ENCODE measurements at places on chromosomes 2 and 18.

DNA sequence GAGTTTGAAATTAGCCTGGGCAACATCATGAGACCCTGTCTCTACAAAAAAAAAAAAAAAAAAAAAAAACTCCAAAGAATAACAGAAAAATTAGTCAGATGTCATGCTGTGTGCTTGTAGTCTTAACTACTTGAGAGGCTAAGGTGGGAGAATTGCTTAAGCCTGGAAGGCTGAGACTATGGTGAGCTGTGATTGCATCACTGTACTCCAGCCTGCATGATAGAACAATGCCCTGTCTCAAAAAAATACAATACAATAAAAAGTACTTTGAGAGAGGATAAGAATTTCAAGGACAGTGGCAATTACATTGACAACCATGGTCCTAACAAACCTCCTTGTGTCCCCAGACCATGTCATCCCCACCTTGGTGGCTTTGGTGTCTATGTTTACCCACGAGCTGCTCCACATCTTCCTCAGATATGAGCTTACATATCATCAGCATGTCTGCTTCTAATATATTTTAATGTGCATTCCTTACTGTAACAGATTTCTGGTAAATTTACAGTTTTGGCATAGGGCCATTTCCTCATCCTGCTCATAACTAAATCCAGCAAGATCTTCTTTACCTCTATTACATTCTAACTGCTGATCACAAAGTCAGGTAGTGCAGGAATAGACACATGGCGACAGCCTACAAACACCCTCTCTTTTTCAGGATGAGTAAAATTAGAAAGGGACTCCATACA lies 437.7 kb upstream of the HNRNPA3 start:
- no peak for DNase-seq

DNA sequence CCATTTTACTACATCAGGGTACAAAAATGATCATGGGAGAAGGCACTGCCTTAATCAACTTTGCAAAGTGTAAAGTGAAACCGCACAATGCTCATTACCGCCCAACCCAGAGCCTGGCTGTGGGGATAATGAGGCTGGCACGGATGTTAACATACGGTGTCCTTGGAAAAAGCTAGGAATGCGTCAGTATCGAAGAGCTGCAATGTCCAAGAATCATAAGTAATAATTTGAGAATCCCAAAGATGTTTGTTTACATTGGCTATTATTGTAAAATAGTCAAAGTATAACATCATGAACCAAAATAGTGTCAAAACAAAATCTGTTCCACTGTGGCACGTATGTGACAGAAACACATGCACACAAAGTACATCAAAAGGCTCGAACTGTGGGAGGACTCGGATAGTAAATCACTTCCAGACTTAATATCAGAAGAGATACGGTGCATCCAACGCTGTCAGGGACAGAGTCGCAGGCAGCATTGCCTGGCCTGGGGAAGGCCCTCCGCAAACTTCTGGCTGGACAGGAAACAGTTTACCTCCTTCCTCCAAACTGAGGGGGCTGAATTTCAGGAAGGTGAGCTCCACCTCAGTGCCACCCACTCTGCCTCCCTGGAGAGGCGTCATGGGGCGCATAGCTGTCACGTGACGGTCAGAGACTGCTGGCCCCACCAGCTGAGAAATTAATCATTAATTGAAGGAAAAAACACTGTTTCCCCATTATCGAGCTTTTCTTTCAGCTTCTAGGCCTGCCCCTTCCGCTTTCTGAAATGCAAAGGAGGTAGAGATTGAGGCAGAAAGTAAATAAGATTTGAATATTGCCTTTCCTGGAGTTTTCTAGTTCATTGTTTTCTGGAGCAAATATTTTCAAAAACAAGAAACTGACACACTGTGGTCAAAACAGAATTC lies 1.8 kb upstream of the ID2 start:
- no peak for DNase-seq

DNA sequence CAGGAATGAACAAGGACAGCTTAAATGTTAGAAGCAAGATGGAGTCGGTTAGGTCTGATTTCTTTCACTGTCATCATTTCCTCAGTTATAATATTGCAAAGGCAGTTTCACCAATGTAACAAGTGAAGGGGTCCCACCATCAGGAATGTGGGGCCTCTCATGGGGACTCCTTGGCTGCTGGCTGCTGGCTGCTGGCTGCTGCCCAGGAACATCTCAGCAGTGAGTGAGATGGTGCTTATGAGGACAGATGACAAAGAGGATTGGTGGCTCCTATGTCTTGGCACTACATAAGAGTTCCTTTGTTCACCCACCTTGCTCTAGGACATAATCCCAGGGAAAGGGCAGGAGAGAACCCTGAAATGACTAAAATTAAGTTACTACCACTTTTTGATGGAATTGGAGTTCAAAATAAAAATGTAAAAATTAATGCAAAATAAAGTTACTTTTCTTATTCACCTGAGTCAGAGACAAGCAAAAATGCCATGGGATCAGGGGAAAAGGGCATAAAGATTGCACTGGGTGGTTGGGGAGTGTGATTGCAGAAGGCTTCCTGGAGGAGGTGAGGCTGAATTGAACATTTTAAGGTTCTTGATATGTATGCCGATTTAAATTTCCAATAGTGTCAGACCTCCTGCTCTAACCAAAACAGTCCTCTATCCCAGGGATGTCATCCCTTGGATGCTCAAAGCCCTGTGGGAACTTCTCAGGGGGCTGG lies 23.4 kb downstream of the TMEM177 start:
- DNase-seq: no peak

DNA sequence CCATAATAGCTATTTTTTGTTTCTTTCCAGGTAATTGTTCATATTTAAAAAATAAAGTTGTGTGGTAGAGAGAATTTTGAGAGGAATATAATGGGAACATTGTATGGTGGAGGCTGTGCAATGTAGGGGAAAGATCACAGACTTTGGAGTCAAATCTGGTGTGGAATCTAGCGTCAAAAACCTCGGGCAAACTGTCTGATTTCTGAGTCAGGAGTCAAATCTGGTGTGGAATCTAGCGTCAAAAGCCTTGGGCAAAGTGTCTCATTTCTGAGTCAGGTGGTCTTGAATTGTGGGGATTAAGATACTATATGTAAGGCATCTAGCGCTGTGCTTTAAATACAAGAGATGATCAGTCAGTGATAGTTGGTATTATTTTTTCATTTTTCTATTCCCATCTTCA lies 5.1 kb downstream of the PTPN4 start:
- no peak for DNase-seq

GRCh38 chr18:32048507-32049091 lies 30.0 kb downstream of the RNF125 start:
- DNase-seq: no peak

DNA sequence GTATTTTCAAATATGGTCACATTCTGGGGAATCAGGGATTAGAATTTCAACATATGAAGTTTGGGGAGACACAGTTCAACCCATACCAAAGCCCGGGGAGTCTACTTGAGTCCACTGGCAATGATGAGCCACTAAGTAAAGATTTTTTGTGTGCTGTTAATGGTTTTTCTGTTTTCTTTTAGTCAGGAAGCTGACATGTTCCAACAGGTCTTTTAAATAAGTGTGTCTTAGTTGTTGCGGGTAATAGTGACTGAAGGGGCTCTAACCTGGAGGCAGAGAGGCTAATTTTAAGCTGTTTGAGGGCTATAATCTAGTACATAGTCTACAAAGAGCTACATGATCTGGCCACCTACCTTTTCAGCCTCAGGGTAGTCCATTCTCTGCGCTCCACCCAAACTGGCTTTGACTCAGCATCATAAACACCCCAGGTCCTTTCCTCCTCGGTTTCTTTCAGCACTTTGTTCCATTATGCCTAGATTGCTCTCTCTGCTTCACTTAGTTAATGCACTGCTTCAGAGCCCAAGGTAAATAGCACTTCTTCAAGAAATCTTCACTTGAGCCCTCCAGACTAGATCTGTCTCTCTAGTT lies 17.6 kb upstream of the UBE2E3 start:
- no peak for DNase-seq

- DNase-seq: no peak
These were observed 3.4 kb downstream of the KLF7 start for GRCh38 chr2:207162316-207162715.

DNA sequence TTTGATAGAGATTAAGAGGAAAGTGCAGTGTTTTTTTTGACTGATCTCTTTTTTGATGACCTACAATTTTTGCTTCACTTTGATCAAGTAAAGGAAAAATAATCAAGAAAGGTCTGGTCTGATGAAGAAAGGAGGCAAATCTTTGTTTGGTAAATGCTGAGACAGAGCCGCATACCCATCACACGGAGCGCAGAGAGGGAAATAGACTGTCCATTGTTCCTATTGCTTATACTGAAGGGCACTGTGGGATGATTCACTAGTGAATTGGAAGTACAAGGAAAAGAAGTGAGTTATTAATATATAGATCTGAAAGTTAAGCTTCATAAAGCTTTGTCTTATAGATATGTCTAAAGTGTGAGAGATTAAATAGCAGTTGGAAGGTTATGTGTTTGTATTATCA lies 455.1 kb downstream of the PLCL1 start:
- no peak for DNase-seq

DNA sequence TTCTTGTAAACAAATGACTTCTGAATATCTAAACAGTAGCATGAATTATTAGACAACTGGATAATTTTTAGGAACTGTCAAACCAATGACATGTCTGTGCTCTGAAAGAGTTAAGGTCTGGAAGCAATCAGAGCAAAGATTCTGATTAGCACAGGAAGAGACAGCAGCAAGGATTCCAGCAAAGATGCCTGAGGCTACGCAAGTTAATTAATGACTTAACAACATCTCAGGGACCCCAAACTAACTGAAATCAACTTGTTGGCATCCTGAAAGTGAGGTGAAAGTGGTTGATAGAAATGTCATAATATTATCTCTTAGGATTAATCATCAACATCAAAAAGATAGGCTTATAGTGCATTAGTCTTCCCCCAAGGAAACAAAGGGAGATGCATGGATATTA lies 123.3 kb upstream of the TMEM200C start:
- no peak for DNase-seq

GRCh38 chr18:21484851-21485636 lies 115.5 kb downstream of the ESCO1 start:
- no peak for DNase-seq

DNA sequence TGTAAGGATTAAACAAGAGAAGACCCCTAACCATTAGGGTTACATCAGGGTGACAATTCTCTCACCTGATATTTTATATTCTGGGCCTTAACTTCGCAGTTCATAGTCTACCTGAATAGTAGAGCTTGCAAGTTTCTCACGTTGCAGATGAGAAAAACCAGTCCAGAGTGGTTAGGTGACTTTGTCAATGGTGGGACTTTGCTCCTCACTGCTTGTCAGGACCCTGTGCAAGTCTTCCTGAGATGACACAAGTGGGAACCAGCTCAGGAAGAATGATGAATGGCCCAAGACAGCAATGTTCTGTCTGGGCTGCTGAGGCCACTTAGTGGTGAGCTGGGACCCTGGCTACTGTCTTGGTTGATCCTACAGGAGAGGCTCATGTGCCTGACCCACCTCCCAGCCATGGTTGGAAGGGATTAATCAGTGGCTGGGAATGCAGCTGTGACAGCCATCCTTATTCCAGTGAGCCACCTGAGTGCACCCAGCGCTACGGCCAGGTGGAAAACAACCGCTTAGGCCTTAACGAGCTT lies 16.9 kb downstream of the LGALSL start:
- no peak for DNase-seq

GRCh38 chr2:96868555-96869280 lies 1.2 kb downstream of the SEMA4C start:
- no peak for DNase-seq

DNA sequence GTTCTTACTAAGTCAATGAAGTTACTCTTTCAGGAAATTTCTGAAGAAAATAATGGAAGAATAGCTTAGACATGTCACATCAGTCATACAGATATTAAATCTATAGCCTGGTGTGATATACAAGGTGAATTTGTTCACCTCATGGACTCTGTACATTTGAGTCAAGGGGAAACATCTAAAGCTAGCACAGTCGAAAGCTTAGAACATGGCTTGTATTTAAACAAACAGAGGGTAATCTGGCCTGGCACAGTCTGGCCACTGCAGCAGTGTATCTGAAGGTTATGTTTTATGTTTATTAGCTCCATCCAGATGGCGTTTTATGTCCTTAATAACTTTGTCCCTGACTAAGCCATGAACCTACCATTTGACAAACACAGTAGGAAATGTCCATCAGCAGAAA lies 817.3 kb downstream of the SATB2 start:
- DNase-seq: no peak

- DNase-seq: no peak
These were observed 13.5 kb upstream of the XDH start for GRCh38 chr2:31428001-31428418.

DNA sequence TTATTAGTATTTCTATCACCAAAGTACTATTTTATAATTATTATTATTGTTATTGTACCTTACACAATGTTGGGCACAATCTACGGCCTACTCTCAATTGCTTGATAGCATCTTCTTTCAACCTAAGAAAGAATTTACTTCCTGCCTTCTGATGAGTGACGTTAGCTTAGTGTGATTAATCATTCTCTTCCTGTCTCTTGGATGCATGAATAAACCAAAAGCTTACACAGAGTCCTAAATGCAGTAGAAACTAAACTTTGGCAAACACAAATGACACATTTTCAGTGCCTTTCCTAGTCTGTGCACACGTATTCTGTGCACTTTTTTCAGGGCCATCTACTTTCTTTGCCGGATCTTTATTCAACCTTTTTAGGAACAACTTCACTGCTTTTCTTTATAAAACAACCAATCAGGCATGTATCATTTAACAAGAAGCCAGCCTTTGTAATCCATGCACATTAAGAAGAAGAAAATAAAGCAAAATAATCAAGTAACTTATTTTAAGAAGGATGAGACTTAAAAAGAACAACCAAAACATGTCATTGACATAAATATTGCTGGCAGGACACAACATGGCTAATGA lies 19.1 kb downstream of the TRAK2 start:
- no peak for DNase-seq

DNA sequence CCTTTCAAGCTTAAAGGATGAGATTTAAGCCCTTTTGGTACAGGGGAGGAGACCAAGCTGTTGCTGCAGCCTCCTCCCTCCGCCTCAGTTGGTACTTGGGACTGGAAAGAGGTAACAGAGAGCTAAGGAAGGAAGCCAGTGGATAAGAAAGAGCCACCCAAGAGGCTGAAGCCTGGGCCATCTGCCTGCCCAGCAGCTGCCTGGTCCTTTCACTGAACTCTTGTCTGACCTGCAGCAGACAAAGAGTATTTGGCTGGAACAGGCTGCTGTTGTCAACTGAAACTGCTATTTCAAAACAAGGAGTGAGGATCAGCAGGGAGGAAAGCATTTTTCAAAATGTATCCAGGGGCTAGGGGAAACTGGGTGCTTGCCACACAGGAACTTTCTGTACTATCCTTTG lies 30.3 kb downstream of the TNS1 start:
- DNase-seq: no peak

GRCh38 chr2:177972782-177973181 lies 99.8 kb downstream of the PDE11A start:
- DNase-seq: no peak
